ENCODE measurements at places on chromosomes 11 and 22. TPM values are rescaled to one million over a fixed set of nuclear protein-coding genes. Genes with fewer than 3 reads are reported as not detected.
A peak's percentile ranks its signal among the peaks of the same experiment; 100 is the strongest.

GRCh38 chr11:60803273-60803936 lies 18.3 kb downstream of the MS4A10 start:
- DNase-seq = no peak

DNA sequence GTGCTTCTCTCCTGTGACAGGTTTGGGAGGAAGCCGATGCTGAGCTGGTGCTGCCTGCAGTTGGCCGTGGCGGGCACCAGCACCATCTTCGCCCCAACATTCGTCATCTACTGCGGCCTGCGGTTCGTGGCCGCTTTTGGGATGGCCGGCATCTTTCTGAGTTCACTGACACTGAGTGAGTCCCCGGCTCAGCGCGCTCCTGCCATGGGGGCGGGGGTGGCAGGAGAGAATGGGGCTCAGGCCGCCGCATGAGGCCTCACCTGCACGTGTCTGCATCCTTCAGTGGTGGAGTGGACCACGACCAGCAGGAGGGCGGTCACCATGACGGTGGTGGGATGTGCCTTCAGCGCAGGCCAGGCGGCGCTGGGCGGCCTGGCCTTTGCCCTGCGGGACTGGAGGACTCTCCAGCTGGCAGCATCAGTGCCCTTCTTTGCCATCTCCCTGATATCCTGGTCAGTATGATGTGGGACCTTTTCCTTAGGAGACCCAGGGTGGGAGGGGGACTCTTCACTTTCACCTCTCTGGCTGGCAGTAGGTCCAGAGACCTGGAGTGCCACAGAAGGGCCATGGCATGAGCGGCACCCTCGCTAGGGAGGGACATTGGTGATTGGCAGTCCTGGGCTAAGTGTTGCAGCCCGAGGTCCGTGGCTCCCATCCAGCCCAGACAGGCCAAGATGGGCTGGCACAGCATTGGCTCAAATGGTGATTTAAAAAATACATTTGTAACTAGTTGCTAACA lies 28.9 kb upstream of the SLC22A12 start:
- no peak for DNase-seq

GRCh38 chr11:118282606-118283005 lies 18.5 kb upstream of the MPZL2 start:
- DNase-seq = no peak

DNA sequence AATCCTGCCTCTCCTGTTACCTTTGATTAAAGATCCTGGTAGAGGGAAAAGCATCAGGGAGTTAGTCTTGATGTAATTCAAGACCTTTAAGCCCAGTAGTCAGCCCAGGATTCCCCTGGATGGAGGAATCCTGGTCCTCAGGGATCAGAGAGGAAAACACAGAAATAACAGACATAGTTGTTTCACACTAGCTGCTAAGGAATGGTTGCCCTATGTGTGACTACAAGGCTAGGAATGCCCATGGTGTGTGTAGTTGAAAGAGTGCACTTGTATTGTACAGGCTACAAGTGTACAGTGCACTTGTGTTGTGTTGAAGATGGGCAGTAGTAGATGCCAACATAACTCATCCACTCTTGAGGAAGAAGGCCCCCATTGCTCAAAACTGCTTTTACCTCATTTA lies 226.8 kb downstream of the AASDHPPT start:
- DNase-seq = no peak

GRCh38 chr11:118295199-118295598 lies 9.3 kb upstream of the CD3E start:
- DNase-seq = no peak

DNA sequence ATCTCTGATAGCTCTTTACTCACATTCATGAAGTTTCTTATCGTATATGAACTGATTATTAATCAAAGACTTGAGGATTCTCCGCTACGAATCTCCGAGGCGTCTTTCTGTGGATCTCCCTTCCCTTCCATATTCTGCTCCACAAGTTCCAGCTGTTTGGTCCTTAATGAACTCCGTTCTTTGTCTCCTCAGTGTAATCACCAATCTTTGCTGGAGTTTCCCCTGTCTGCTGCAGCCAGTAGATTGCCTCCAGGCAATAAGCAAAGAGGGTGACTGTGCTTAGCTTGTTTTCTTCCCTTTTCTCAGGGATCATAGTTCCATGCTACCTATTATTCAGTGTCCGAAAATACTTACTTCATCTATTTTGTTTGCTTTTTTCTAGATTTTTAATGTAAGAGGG lies 169.6 kb upstream of the FOLH1 start:
- DNase-seq = no peak

GRCh38 chr11:78045851-78046485 lies 17.7 kb upstream of the THRSP start:
- DNase-seq = peak; percentile 72

DNA sequence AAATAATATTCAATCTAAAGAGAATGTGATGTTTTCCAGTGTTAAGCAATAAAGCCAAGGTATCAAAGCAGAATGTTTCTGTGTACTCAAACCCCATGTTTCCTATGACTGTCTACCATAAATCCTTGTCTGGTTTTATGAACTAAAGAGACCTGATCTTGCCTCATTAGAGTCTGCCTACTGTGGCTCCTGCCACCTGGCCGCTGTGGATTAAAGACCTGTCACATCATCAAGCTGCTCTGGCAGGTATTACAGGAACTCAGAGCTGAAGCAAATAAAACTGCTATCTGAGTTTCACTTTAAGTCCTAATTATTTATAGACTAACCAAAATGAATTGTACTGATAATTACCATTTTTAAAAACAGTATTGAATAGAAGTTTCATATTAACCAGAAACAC lies 207.8 kb upstream of the CCDC90B start:
- no peak for DNase-seq

- DNase-seq = peak; percentile 69
Measured at GRCh38 chr11:108938604-108939003, 273.7 kb downstream of the DDX10 start.

DNA sequence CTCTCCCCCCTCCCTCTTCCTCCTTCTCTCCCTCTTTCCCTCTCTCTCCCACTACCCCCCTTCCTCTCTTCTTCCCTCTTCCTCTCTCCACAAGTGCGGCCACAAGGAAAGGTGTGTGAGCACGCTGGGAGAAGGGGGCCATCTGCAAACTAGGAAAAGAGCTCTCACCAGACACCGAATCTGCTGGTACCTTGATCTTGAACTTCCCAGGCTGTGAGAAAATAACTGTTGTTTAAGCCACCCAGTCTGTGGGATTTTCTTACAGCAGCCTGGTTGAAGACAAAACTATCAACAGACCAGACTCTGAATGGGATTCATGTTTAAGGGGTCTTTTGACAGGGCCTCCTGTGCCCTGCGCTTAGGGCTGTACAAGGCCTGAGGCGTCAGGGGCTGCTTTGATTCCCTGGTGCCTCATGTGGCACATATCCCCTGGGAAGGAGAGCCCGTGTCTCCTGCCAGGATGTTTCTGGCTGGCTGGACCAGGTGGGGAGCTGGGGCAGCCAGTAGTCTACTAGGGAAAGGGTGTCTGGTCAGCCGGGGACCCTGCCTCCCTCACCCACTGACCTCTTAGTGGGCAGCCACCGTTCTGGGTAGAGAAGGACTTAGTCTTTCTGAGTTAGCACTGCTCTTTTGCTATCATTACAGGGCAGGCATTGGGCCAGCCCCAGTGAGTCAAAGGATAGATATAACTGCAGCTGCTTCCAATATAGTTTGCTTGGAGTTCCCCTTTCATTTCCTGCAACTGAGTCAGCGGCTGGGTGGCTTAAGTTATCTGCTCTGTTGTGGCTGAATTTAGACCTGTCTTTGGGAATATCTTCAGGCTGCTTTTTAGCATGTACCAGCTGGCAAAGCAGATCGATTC lies 6.2 kb downstream of the PANX1 start:
- peak; percentile 93 for DNase-seq

- no peak for DNase-seq
Measured at GRCh38 chr11:8059571-8060011, 21.4 kb upstream of the TUB start.

DNA sequence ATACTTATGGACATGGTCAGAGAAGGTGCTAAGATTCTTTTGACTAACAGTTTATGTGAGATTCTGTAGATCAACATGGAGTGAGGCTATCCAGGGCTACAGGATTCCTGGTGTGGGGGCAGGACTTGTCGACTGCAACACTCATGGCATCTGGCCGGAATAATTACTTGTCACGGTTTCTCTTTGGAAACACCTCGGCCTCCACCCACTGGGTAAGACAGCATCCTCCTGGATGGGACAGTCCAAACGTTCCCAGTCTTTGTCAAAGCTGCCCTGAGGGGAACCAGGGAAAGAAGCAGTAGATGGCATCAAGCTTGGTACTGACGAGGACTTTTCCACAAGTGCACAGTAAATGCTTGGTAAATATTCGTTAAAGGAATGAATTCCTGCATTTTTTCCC lies 762.8 kb downstream of the BRD1 start:
- DNase-seq = no peak

GRCh38 chr11:115660030-115660805 lies 156.0 kb upstream of the CADM1 start:
- DNase-seq = peak; percentile 78

- DNase-seq = no peak
Measured at GRCh38 chr22:46575911-46576555, 38.6 kb upstream of the CELSR1 start.

- no peak for DNase-seq
Measured at GRCh38 chr22:49100773-49101172, 726.9 kb downstream of the BRD1 start.

GRCh38 chr11:117475716-117476530 lies 148.3 kb downstream of the CEP164 start:
- no peak for DNase-seq

DNA sequence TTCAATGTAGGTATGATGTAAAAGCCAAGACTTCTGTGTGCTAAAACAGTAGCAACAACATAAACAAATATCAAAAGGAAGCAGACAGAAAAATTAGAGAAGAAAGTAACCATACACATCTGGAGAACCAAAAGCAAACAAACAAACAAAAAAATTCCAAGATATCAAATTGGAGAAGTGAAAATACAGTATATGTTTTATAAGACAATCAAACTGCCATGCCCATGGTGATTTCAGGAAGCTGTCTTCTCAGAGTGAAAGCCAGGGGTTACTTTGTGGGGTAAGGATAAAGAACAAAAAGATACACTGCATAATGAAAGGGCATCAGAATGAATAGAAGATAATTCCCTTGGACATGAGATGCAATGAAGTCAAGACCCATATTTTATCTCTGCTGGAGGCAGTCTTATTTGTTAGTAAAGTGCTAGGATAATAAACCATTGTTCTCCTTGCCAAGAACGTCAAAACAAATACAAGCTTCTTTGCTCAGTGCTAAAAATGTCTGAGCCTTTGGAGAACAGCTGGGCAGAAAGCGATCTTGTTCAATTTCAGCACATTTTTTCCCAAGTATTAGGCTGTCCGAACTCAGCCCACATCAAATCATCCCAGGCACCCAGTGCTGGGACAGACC lies 38.1 kb upstream of the LDLRAD3 start:
- DNase-seq = peak; percentile 11

DNA sequence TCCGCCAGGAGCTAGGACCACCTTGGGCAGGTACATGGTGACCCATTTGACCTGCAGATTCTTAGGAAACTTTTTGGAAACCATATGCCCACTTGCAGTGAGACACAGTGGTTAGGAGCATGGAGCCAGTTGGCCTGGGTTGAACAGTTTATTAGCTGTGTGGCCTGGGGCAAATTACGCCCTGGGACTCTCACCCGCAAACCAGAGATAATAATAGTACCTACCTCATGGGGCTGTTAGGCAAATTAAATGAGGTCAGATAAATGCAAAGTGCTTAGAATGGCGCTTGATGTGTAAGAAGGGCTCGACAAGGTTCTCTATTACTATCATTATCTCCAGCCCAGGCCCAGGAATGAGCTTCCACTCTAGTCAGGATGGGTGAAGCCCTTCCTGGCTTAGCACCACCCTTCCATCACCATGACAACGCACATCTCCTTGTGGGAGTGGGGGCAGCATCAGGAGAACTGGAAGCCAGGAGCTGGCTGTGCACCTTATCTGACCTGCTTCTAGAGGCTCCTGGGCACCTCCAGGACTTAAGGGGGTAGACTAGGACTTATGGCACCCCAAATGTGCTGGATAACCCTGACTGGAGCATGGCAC lies 5.1 kb downstream of the SYT12 start:
- DNase-seq = peak; percentile 83

DNA sequence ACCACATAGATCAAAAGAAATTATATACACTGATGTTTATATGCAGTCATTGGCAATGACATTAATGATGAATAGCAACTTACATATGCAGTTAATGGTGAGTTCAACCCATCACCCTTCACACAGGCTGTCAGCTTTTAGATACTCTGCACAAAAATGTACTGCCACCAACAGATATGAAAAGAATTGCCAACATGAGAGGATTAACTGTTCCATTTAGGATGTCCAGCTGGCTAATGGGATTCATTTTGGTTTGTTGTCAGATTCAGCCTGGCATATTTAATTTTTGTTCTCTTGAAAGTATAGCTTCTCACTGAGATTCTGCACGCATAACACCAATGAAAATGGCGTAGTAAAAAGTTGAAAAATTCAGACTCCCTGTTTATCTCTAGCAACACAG lies 554.0 kb upstream of the ARHGAP42 start:
- no peak for DNase-seq

ASPHD2 gene
- total RNA-seq = 1.4 TPM

OR4S2 gene
- not detected for total RNA-seq

CCDC15 gene
- 11.4 TPM for total RNA-seq

KLHDC7B gene
- not detected for total RNA-seq

TBC1D22A gene
- total RNA-seq = 7.1 TPM

KCNJ5 gene
- not detected for total RNA-seq

MPPED2 gene
- total RNA-seq = not detected

E2F8 gene
- 4.7 TPM for total RNA-seq

NEFH gene
- total RNA-seq = 0.20 TPM

OR52N1 gene
- total RNA-seq = not detected

HSPB2 gene
- total RNA-seq = not detected

ACRV1 gene
- total RNA-seq = not detected

Measured in RPMI7951 (cell line).